ENCODE measurements at places on chromosomes 13 and 19. TPM values are rescaled to one million over a fixed set of nuclear protein-coding genes. Genes with fewer than 3 reads are reported as not detected.
A peak's percentile ranks its signal among the peaks of the same experiment; 100 is the strongest.

DNA sequence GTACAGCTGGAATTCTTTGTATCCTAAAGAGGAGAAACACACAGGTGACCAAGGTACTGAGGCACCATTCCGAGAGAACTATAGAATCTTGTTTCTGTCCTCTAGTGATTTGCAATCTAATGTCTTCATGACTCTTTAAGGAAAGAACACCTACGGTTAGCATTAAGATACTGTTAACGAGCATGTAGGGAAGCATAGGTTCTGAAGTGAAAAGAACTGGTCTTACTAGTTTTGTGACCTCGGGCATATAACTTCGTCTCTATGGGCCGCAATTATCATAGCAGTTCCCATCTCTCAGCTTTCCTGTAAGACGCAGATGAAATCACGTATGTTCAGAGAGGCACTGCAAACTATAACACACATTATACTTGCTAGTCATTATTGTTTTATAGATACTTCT is 193.0 kb upstream of the NBEA start:
- DNase-seq, result no peak
- no peak overlapping the region for H3K27ac ChIP-seq
- H3K4me1 ChIP-seq, result no peaks in the 10 kb centered on the region
- H3K4me3 ChIP-seq, result no peak overlapping the region

Gene ZNF135
- not detected for total RNA-seq

- H3K4me3 ChIP-seq, result no peak overlapping the region
- no peaks in the 10 kb centered on the region for H3K36me3 ChIP-seq
- peaks cover 17% of the 10 kb centered on the region for H3K4me1 ChIP-seq
- peak overlapping the region; percentile 51 for H3K27ac ChIP-seq
- no peaks in the 10 kb centered on the region for H3K27me3 ChIP-seq
- DNase-seq, result no peak
These were observed 19.3 kb downstream of the COL4A2 start for GRCh38 chr13:110326263-110326904.

Gene KIR2DL3
- not detected for total RNA-seq

DNA sequence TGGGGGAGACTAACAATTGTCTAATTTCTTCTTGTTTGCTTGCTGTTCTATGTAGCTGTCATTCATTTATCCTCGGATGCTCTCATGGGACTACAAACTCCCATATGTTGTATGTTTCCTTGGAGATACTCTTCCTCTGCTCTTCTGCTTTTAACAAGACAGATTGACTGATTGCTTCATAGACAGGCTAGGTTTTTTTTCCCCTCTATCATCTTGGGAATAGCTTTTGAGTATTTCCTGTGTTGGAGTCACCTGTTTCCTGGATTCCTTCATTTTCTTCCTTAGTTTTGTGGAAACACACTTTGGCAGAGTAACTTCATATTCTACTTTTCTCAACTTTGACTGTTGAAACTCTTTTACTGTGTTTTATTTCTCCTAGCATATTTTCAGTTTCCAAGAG is 27.6 kb downstream of the EDNRB start:
- no peaks in the 10 kb centered on the region for H3K4me1 ChIP-seq
- H3K4me3 ChIP-seq, result no peak overlapping the region
- no peak overlapping the region for H3K27ac ChIP-seq

DNA sequence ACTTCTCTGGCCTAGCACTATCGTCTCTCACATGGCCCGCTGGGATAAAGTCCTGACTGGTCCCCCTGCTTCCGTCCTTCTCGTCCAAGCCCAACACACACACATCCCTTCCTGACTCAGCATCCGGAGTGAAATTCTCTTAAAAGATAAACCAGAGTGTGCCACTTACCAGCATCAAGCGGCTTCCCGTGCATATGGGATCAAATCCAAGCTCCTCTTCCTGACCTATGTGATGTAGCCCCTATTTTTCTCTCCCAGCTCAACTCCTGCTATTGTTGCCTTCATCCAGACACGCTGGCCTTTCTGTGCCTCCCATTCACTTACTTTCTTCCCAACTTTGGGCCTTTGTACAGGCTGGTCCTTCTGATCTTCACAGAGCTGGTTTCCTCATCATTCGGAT is 530.4 kb downstream of the DIAPH3 start:
- no peak overlapping the region for H3K4me3 ChIP-seq
- H3K4me1 ChIP-seq, result no peaks in the 10 kb centered on the region

DNA sequence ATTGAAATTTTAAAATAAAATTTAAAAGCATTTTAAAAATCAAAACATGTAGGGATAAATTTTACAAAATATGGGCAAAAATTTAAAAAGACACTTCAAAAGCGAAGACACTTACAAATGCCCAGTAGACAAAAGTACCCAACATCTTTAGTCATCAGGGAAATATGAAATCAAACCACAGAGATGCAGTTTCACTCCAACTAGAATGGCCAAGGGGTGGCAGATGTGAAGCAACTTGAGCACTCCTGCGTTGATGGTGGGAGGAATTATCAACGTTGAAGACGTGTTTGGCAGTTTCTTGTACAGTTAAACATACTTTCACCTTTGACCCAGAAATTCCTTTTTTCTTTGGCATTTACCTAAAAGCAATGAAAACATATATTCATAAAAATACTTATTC is 518.0 kb upstream of the SGCG start:
- H3K4me1 ChIP-seq, result no peaks in the 10 kb centered on the region
- H3K4me3 ChIP-seq, result no peak overlapping the region
- no peak overlapping the region for H3K27ac ChIP-seq
- DNase-seq, result no peak
- no peaks in the 10 kb centered on the region for H3K36me3 ChIP-seq
- no peaks in the 10 kb centered on the region for H3K27me3 ChIP-seq

GRCh38 chr13:65093357-65093756 is 2136.8 kb downstream of the PCDH9 start:
- H3K36me3 ChIP-seq, result no peaks in the 10 kb centered on the region
- H3K4me3 ChIP-seq, result no peak overlapping the region
- H3K27ac ChIP-seq, result no peak overlapping the region
- no peaks in the 10 kb centered on the region for H3K4me1 ChIP-seq

DNA sequence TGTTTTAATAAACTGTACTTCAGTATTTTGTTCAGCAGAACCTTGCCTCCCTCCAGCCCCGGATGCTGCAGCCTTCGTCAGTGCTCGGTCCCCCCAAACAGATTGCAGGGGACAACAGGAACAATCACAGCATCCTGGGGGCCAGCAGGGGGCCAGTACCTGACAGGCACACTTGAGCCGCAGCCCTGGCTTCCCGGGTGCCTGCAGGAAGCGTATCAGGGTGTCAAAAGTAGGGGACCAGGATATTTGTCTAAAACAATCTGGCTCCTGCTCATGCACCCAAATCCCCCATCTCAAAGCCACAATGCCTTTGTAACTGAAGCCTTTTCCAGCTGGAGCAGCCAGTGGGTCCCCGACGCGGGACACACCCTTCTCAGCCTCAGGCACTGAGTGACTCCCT is 167.5 kb upstream of the TSHZ3 start:
- H3K4me1 ChIP-seq, result no peaks in the 10 kb centered on the region
- H3K36me3 ChIP-seq, result no peaks in the 10 kb centered on the region
- H3K27me3 ChIP-seq, result no peaks in the 10 kb centered on the region
- DNase-seq, result no peak

Gene IGFL3
- not detected for total RNA-seq

Gene KLK2
- not detected for total RNA-seq

Gene CEACAM8
- total RNA-seq, result not detected

Gene SNAPC2
- 8.8 TPM for total RNA-seq

DNA sequence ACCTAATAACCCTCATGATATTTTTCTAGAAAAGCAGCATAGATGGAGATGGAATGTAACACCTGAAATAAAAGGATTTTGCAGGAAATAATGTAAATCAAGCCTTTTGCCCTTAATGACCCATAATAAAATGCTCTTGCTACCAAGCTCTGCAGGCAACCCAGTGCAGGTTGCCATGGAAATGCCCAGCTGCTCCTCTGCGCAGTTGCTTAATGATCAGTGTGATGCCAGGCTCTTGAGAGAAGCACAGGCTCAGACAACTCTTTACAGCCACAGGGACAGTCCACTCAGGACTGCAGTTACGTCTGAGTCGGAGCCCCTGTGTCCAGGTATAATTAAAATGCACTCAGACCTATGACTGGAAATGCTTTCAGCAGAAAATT is 165.5 kb downstream of the LACC1 start:
- no peaks in the 10 kb centered on the region for H3K36me3 ChIP-seq
- no peak for DNase-seq
- no peak overlapping the region for H3K27ac ChIP-seq

GRCh38 chr19:58325311-58326022 is 1.3 kb upstream of the ZSCAN22 start:
- H3K27me3 ChIP-seq, result no peaks in the 10 kb centered on the region
- H3K4me3 ChIP-seq, result peak overlapping the region; percentile 79
- peaks cover 4% of the 10 kb centered on the region for H3K4me1 ChIP-seq
- H3K36me3 ChIP-seq, result no peaks in the 10 kb centered on the region
- no peak for DNase-seq
- no peak overlapping the region for H3K27ac ChIP-seq

Gene ZNF382
- total RNA-seq, result 0.12 TPM

DNA sequence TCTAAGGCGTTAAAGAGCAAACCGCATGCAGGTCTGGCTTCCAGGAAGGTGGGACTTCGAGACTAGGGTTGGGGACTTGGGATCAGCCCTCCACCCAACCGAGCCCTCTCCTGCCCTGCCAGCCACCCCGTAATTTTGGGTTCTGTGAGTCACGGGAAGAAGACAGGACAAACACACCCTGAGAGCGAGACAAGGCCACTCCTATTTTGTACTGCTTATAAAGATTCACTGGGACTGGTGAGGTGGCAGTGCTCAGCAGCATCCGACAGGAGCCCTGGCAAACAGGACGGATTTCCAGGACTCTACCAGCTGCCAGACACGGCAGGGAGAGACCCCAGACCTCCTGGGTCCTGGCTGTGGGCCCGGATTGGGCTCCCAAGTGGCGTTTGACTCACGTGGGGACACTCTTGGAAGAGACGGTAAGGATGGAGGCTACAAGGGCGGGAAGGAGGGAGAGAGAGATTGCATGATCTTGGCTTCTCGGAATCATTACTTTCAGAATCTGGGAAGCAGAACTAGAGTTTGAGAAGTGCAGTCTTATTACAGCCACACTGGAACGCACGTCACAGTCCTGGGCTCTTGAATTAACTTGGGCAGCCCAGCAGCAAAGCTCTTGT is at the start of gene C5AR2:
Gene C5AR2 (plus strand): TSS at position 245 of the 617 bp plus-strand sequence. CDS start 8,625 bp downstream, outside the sequence.
- DNase-seq, result no peak
- H3K4me1 ChIP-seq, result no peaks in the 10 kb centered on the region
- H3K4me3 ChIP-seq, result no peak within 1 kb of the TSS
- H3K27me3 ChIP-seq, result no peaks in the 10 kb centered on the region
